ENCODE measurements at places on chromosomes 2 and 18.

DNA sequence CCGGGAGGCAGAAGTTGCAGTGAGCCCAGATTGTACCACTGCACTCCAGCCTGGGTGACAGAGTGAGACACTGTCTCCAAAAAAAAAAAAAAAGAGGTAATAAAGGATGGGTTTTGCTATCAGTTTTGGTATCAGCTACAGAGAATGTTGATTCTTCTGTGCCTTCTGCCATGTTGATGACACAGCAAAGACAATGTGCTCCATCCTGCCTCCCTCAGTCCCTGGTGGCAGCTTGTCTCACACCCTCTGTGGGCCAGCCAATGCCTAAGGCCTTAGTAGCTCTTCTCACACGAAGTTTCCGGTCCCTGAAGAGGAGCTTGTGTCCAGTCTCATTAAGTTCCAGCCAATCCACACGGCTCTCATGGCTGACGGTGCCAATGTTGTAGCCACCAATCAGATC, 17.6 kb downstream of the IFT172 start:
- no peak for DNase-seq

DNA sequence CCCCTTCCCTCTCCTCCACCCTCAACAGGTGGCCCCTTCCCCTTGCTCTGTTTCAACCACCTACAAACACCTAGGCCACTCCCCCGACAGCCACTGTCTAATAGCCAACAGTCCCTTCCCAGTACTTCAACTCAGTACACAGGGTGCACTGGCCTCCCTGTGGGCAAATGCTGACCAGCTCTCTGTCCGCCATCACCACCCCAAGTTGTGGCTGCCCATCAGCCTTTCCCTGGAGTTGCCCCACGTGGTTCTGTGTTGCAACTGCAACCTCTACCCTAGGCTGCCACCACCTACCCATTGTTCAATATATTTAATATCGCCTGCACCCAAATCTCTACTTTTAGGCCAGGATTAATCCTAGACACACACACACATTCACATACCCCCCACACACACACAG, 173.5 kb downstream of the MREG start:
- DNase-seq: no peak

DNA sequence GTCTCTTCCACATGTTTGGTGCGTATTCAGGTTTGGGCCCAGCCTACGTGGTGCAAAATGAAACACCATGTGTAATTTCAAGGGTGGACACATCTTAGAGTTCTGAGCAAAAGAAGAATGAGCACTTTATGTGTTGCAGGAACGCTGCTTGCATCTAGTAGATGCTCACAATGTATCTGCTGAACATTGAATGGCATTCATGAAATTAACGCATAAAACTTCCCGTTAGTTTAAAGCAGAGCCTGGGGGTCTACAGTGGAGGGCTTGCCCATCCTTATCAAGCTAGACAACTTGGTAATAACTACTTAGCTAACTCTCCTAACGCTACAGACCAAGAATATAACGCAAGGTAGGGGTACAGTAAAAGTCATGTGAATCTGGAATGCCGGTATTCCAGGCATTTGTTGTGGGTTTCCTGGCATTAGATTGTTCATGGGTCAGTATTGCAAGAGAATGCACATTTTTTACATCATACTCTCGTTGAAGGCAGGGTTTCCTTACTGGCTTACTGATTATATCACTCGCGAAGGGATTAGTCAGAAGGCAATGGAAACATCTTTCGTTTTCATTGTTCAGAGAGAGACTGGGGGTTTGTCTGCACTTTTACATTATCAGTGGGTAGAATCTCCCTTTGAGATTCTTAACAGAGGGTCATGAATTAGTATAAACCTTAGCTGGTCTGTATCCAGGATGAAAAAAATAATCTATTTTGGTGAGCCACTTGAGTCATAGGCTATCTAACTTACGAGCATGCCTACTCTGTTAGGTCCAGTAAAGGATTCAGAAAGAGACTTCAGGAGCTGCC, 229.5 kb upstream of the EPAS1 start:
- DNase-seq: no peak

DNA sequence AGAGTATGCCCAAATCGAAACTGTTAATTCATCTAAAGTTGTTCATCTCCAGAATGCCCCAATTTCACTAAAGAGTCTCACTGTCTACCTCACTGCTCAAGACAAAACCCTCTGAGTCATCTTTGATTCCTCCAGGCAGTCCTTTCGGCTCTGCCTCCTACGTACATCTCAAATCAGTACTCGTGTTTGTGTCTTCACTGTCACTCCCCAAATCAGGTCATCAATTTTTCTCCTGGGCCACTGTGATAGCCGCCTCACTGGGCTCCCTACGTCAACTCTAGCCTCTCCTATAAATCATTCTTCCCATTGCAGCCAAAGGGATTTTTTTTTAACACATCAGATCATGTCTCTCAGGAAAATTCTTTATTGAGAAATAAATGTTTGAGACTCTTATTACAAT, 42.1 kb upstream of the TTC39C start:
- DNase-seq: no peak
